ENCODE measurements at places on chromosomes 2 and 18.

GRCh38 chr2:72040629-72041571, 106.8 kb downstream of the CYP26B1 start:
- DNase-seq, result no peak

GRCh38 chr18:23401400-23402347, 51.4 kb upstream of the RIOK3 start:
- DNase-seq, result no peak

DNA sequence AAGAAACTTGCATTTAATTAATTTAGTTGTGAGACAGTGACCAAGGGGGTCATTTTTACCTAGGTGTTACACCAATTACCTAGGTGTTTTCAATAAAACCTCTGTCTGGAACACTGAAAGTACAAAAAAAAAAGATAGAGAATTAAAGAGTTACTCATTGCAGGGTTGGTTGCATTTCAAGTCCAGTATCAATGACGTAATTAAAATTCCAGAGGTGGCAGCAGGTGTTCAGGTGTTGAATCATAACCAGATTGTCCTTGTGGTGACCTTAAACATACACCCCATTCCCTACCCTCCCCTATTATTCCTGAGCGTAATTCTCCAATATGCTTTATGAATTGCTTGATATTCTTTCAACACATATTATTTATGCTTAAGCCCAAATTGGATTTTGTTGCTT, 352.0 kb upstream of the SLC8A1 start:
- DNase-seq, result no peak

- DNase-seq, result no peak
Measured at GRCh38 chr2:107728586-107728985, 98.1 kb upstream of the RGPD4 start.

- DNase-seq, result peak; percentile 61
Measured at GRCh38 chr2:113080134-113080533, 12.4 kb downstream of the IL1F10 start.

GRCh38 chr2:109134741-109135358, 5.8 kb downstream of the SH3RF3 start:
- DNase-seq, result no peak
